ENCODE measurements at places on chromosomes 6 and 20.

DNA sequence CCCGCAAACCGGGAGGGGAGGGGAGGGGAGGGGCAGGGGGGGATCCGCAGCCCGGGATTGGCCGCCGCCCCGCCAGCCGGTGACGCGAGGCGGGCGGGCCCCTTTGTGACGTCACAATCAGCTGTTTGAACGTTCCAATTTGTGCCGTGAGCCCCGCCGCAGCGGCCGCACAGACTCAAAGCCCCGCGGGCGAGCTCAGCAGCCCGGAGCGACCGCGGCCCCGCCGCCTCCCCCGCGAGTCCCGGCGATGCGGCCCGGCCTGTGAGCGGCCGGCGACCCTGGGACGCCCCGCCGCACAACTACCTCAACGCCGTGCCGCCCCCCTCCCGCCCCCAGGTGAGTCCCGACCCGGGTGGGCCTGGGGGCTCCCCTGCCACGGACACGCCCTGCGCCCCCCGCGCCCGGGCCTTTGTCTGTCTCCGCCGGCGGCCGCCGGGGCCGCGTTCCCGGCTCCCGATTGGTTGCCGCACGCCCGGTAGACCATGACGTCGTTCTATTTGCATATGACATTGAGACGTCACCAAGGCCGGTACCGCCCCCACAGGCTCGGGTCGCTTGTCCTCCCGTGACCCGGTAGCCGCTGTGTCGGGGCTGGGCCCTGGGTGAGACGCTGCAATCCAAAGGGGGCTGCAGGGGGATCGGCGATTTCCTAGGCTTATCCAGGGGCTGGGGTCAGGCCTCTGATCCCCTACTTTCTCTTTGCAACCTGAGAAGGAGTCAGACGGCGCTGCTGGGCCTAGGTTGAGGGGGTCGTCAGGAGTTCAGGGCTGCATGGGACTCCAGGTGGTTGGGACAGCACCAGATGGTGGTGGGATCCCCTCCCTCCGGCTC, at the start of gene TP53INP2:
Gene TP53INP2, plus strand, starts transcription at position 168 of the 831 bp plus-strand sequence. CDS start 4,396 bp downstream, outside the sequence.
- DNase-seq, result peak; percentile 60

- no peak for DNase-seq
These were observed 157.6 kb downstream of the SLC35B3 start for GRCh38 chr6:8277769-8278168.

- DNase-seq, result no peak
These were observed 8.2 kb upstream of the MDFI start for GRCh38 chr6:41630069-41630468.

- no peak for DNase-seq
These were observed 132.9 kb upstream of the NUP153 start for GRCh38 chr6:17839513-17840223.

- DNase-seq, result no peak
These were observed 71.9 kb upstream of the RREB1 start for GRCh38 chr6:7035837-7036249.

GRCh38 chr20:2429051-2429450, 41.5 kb downstream of the SNRPB start:
- DNase-seq, result no peak

DNA sequence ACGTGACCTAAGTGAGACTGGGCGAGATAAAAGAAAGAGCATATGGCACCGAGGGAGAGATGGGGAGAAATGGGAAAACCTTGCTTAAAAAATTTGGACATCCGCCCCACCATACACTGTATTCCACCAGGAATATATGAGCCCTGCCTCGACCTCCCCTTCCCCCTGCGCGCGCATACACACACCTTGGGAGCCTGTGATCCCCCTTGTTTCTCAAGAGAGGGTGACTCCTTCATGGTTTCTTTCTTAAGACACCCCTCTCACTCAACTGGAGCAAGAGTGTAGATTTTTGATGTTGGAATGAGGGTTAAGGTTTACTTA, 480 bp downstream of the ABCF1 start:
- no peak for DNase-seq

DNA sequence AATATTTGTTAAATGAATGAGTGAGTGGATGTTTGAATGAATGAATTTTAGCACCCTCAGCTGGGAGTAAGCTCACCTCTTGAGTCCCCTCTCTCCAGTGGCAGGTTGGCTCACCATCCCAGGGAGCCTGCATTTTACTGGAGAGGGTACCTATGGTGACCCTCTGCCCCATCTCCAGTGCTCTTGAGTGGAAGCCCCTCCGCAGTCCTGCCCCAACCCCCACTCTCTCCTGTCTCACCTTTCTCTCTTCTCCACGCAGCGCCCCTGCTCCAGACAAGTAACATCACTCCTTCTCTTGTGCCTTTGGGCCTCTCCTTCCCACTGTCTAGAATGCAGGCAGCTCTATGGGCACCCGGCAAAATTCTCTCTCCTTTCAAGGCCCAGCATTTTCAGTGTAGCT, 11.3 kb downstream of the TGM3 start:
- DNase-seq, result no peak

- DNase-seq, result no peak
These were observed 17.4 kb downstream of the HECA start for GRCh38 chr6:139152088-139152891.

DNA sequence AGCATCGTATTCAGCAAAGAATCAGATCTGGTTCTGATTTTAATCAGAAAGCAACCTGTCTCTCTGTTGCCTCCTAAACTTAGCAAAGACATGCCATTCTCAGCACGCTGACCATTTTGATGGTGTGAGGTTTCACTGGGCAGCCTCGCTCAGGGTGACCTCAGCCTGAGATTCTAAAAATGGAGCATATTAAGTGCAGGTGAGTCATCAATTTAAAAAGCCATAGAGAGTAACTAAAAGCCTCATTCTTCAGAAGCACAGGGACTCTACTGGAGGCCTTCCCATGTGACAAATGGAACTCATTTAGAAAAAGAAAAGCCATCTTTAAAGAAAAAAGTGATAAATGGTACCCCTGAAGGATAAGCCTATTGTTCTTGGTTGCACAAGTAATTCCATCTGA, 91.3 kb downstream of the FILIP1 start:
- no peak for DNase-seq

DNA sequence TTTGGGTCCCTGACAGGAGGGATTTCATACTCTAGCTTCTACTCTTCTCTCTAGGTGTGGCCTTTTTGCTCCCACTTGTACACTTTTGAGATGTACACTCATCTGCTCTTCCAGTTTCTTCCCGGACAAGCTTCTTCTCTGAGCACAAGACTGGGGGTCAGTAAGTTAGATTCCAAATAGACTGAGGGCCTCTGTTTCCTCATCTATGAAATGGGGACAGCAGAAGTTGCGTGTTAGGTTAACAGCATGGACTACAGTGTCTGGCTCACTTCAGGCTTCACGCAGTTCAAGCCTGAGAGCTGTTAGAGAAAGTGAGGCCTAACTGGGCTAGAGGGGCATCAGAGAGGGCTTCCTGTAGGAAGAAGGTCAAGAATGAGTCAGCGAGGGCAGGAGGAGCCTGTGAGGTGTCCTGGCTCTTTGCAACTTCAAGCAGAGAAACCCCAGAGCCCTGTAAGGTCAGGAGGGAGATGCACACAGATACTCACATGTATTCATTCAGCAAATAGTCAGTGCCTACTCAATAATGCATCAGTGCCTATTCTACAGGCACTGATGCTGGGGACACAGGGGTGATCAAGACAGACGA, 20.6 kb downstream of the XKR7 start:
- no peak for DNase-seq

- no peak for DNase-seq
These were observed 20.9 kb upstream of the PI3 start for GRCh38 chr20:45153752-45154151.

GRCh38 chr20:3710011-3710466, 2.4 kb downstream of the SIGLEC1 start:
- no peak for DNase-seq

- DNase-seq, result no peak
These were observed 189.7 kb upstream of the JAG1 start for GRCh38 chr20:10863337-10864060.

DNA sequence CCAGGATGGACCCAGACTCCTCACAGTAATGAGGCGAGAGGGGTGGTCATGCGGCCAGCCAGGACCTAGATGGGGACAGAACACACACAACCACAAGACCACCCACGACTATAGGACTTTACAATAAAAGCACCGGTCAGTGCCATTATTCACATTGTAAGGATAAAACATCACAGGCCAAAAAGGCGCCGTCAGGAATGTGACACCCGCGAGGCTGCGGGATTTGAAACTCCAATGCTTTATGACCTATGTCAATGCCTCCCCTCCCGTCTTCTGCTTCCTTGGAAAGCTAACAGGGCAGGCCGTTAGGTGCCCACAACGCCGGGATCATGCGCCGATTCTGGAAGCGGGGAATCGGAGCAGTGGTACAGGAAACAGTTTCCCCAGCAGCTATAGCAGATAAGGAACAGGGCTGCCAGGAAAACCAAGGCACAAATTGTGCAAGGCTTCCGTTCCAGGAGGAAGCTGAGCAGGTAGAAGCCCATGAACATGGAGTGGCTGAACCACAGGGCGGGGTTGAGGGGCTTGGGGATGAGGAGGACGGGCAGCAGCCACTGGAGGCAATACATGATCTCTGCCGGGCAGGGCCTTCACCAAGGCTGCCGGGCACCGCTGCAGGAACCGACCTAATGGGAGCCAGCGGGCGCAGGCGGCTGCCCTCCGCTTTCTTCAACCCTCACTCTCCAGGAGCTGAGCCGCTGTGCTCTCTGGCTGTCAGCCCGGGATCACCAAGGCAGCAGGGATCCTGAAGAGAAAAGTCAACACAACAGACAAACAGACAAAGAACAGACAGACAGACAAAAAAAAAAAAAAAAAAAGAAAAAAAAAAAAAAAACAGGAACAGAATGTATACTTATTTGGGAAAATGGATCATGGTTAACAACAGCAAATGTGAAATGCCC, 2.2 kb upstream of the NNAT start:
- no peak for DNase-seq

- peak; percentile 48 for DNase-seq
These were observed 60.2 kb upstream of the RALY start for GRCh38 chr20:33933469-33933909.

GRCh38 chr20:47783828-47784598, 1.3 kb downstream of the SULF2 start:
- DNase-seq, result no peak

DNA sequence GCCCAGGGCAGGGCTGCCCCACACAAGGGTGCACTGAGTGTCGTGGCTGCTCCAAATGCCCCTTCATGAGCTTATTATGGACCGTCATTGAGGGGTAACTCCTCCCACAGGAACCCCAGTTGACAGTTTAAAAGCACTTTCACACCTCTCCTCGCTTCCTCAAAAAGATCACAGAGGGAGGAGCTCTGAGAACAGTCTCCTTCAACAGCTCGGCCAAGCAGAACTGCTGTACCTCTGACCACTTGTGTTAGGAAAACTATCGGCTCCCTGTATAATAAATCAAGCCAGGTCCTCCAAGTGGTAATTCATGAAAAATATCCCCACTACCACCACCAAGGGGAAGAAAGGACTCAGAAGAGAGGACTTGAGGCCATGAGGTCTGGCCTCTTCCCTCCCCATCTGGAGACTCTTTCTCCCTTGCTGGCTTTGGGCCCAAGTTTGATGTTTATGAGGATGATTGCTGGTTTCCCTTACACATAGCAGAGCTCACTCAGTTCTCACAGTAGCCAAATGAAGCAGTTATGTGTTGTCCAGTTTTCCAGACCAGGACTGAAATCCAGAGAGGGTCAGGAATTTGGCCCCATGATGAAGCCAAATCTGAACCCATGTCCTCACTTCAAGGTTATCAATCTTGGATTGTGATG, 8.7 kb downstream of the SNX21 start:
- DNase-seq, result no peak

DNA sequence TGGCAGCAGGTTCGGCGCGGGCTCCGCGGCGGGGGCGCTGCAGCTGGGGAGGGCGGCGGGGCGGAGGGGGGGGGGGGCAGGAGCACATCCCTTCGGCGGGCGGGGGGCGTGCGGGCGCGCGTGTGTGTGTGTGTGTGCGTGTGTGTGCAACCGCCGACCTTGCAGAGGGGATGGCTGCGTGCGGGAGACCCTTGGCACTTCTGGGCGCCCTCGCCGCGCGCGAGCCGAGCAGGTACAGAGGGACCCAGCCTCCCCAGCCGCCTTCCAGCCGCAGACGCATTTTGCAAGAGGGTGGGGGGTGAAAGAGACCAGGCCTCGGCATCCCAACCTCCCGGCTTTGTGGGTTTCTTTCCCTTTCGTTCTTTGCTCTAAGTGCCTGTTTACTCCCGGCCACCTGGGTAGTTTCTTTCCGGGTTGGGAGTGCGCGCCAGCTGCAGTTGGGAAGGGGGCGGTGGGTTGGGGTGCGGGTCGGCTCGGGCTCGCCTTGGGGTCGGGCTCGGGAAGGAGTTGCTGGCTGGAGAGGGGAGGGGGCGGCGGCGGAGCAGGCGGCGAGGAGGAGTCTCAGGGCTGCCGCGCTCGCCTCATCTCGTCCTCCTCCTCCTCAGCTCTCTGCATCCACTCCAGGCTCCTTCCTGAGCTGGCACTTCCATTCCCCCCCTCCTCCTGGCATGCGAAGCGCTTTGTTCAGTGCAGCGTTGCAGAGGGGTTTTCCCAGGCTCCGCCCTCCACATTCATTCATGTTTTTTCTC, 620 bp downstream of the HIVEP1 start:
- peak; percentile 52 for DNase-seq

GRCh38 chr20:32505723-32506473, 79.2 kb downstream of the NOL4L start:
- no peak for DNase-seq

GRCh38 chr20:32396646-32397160, 38.6 kb downstream of the ASXL1 start:
- DNase-seq, result no peak

DNA sequence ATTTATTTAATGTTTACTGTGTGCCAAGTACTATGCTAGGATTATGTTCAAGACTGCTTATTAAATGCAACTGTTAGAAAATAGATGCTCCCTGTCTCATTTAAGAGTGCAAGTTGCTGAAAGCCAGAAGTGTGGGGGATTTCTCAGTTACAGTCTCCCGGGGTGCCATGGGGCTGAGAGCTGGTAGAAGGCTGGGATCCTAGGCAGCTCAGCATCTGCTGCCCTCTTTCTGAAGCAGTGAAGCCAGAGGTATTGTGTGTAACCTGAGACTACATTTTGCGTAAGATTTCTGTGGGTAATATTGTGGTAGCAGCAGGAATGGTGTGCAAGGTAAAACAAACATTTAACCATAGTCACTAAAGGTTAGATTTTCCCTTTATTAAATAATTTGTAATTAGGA, 120.6 kb downstream of the AKAP7 start:
- DNase-seq, result no peak

DNA sequence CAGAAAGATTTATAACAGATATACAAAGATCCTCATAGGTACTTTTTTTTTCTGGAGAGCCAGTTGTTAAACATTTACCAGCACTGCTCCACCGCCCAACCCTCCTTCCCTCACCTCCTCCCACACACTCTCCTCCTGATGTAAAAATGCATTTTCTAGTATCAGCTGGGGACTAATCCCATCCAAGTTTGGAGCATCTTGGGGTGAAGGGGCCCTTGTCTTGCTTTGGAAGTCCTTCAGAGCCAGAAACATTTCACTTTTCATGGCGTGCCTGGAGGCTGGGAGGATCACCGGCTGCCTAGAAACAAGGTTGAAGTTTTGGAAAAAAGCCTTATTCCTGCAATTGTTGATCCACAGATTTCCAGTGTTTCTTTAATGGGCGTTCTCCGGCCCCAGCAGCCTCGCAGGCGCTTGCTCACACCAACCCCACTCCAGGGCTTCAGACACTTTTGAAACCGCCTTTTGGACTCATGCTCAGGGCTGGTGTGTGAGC, 165.1 kb upstream of the AFDN start:
- no peak for DNase-seq

All from GDM1 (cell line).